GM04504 (cell line): ENCODE measurements at places on chromosomes 3 and 15.

- peak; percentile 4 for DNase-seq
These were observed 90.1 kb downstream of the NEK10 start for GRCh38 chr3:27279123-27279522.

DNA sequence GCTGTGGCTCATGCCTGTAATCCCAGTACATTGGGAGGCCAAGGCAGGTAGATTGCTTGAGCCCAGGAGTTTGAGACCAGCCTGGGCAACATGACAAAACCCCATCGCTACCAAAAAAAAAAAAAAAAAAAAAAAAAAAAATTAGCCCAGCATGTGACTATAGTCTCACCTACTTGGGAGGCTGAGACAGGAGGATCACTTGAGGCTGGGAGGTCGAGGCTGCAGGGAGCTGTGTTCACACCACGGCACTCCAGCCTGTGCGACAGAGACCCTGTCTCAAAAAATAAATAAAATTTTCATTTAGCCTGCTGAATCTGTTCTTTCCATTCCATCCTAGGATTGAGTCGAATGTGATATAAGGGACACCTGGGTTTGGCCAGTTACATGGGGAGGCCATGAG, 14.6 kb upstream of the PRICKLE2 start:
- no peak for DNase-seq

DNA sequence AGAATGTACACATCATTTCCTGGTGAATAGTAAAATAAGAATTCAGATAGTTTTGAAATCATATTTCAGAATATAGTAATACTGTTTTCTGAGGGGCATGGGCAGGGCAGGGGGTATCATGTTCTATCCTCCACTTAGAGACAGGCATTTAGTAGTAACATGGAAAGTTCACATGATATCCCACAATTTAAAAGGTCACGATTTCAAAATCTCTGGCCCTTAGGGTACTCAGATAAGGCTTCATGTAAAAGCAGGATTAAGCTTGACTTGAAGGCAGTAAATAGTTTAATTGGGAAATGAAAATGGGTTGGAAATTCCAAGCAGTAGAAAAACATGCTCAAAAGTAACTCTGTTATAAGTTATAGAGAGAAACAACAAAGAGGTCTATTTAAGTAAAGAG, 353.2 kb upstream of the AGTR1 start:
- no peak for DNase-seq

DNA sequence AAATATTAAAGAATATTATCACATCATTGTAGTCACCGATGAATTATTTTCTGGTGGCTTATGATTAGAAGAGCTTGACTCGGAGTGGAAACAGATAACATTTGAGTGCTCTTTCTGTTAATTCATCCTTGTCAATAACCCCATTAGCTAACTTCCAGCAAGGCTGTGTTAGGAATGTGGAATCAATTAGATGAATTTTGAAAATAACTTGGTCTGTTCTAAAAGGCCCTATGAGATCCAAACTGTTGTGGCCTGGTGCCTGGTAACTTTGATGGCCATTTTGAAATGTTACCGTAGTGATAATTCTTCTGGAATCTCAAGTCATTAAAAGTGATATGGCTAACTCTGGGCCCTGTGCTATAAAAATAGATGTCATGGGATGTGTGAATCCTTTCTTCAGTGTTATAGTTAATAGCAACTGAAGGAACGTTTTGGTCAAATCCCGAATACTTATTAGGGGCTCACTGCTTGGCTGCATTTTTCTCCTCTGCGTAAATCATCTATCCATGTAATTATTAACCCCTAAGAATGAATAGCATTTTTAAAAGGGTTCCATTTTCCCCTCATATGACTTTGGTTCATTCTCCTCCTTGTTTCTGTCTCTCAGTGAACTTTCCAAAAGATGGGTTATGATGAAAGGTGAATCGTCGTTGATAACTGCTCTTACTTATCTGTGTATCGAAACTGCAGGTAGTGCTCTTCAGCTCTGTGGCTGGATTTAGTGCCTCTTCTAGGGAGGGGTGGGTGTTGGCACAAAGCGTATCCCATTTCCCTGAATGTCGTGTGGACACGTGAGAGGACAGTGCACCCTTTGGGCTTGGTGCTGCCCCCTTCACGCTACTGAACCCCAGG, 82.7 kb downstream of the IGF1R start:
- DNase-seq: no peak

- no peak for DNase-seq
These were observed 948.2 kb upstream of the CFAP20DC start for GRCh38 chr3:59998058-59998457.

- DNase-seq: no peak
These were observed 375.2 kb downstream of the LSAMP start for GRCh38 chr3:116070061-116070460.

DNA sequence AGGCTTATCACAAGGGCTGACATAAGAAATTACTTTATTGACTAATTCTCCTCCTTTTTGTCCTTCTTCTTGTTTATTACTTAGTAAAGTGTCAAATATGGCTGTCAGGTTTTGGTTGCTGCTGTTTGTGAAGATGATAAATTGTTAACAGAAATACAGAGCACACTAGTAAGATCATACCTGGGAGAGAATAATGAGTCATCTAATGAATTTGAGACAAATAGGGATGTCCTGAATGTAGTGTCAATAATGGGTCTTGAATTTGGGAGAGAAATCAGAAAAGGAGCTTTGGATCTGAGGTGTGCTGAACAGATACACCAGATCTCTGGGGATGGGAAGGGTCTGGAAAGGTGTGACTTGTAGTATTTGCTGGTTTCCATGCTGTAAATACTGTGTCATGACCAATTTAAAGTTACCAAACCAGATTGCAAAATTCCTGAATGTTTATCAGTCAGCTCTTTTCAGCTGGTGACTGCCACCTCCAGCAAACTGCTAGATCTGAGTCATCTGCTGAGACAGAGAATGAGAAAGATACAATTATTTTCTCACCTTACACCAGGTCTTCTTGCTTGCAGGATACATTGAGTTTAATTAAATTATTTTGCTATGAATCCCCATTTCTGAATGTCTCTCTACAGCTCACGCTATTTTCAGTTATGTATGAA, 76.7 kb upstream of the SATB1 start:
- DNase-seq: no peak

DNA sequence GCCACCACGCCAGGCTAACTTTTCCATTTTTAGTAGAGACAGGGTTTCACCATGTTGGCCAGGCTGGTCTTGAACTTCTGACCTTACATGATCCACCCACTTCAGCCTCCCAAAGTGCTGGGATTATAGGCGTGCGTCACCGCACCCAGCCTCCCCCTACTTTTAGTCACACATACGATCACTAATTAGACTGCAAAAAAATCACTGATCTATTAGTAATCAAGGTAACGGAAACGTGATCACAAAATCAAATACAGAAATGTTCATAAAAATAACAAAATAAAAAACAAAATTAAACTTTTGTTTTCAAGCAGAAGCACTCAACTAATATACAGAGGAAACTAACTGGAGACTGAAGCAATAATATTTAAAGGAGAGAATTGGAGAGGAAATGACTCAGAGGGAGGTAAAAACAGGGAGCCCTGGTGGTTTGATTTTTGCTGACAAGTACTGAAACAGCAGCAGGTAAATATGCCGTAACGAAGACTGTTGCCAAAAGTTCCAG, 4.6 kb downstream of the WDR53 start:
- DNase-seq: no peak

- DNase-seq: no peak
These were observed 102.9 kb upstream of the WDR72 start for GRCh38 chr15:53862386-53862785.

GRCh38 chr3:194930377-194931204, 244.9 kb downstream of the FAM43A start:
- peak; percentile 45 for DNase-seq

GRCh38 chr3:9183811-9184460, 65.5 kb downstream of the SRGAP3 start:
- no peak for DNase-seq

GRCh38 chr3:149965278-149965677, 5.4 kb downstream of the PFN2 start:
- no peak for DNase-seq
